HCT116 (cell line): ENCODE measurements at places on chromosomes 1 and 21. TPM values are rescaled to one million over a fixed set of nuclear protein-coding genes. Genes with fewer than 3 reads are reported as not detected.

- peaks cover 76% of the 10 kb centered on the region for H3K4me1 ChIP-seq
- H3K4me3 ChIP-seq = peak overlapping the region; percentile 24
- H3K27me3 ChIP-seq = no peaks in the 10 kb centered on the region
- H3K36me3 ChIP-seq = no peaks in the 10 kb centered on the region
- peak overlapping the region; percentile 87 for H3K27ac ChIP-seq
These were observed 35.7 kb upstream of the ERRFI1 start for GRCh38 chr1:8061673-8062386.

DNA sequence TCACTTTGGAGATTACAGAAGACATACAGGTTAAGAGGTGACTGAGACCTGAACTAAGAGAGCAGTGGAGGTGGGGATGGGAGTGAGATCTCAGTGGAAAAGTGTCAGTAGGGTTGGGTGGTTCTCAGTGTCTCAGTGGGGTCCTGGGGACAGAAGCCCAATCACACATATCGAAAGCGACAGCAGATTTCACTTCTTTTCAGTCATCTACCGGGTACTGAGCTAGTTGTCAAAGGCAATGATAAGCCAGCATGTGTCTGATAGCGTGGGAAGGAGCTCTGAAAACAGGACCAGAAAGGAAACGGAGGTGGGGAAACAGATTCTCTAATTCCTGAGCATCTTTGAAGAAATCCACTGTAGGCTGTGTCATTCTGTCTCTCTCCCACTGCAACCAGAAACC lies 59.5 kb downstream of the RHOU start:
- no peak for DNase-seq
- no peaks in the 10 kb centered on the region for H3K36me3 ChIP-seq
- no peaks in the 10 kb centered on the region for H3K4me1 ChIP-seq
- H3K27ac ChIP-seq = no peak overlapping the region
- H3K4me3 ChIP-seq = no peak overlapping the region

- H3K36me3 ChIP-seq = no peaks in the 10 kb centered on the region
- DNase-seq = no peak
- no peaks in the 10 kb centered on the region for H3K4me1 ChIP-seq
- H3K27me3 ChIP-seq = no peaks in the 10 kb centered on the region
- H3K4me3 ChIP-seq = no peak overlapping the region
- no peak overlapping the region for H3K27ac ChIP-seq
These were observed 35.3 kb downstream of the OPTC start for GRCh38 chr1:203528976-203529835.

- H3K27ac ChIP-seq = no peak overlapping the region
- no peaks in the 10 kb centered on the region for H3K27me3 ChIP-seq
- no peak for DNase-seq
- no peaks in the 10 kb centered on the region for H3K4me1 ChIP-seq
- H3K36me3 ChIP-seq = no peaks in the 10 kb centered on the region
These were observed 413.3 kb upstream of the PTBP2 start for GRCh38 chr1:96308314-96308713.

DNA sequence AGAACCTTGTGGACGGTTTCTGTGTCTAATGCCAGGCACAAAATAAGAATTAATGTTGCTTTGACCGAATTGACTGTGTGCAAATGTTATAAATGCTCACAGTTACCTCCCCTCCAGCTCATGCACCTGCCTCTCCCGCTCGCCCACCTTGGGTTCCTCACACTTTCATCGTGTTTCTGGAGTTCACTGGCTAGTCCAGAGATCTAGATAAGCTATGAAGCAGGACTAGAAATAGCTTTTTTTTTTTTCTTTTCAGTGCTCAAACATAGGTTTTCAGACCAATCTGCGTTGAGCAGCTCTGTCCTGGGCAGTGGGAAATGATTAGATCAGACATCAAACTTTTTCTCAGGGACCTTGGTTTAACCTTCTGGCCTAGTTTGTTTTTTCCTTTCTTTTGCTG lies 11.1 kb downstream of the TENT5C start:
- H3K27ac ChIP-seq = no peak overlapping the region
- no peak overlapping the region for H3K4me3 ChIP-seq
- H3K27me3 ChIP-seq = 0 out of 2 replicates have a peak, but pooled peaks cover 3% of the 10 kb centered on the region
- H3K36me3 ChIP-seq = no peaks in the 10 kb centered on the region
- DNase-seq = no peak

- H3K27me3 ChIP-seq = no peaks in the 10 kb centered on the region
- H3K4me1 ChIP-seq = no peaks in the 10 kb centered on the region
- no peak overlapping the region for H3K4me3 ChIP-seq
- no peak overlapping the region for H3K27ac ChIP-seq
- H3K36me3 ChIP-seq = no peaks in the 10 kb centered on the region
These were observed 54.4 kb downstream of the EVI5 start for GRCh38 chr1:92730476-92730875.

- no peak overlapping the region for H3K4me3 ChIP-seq
- peaks cover 5% of the 10 kb centered on the region; the same call in 1 of the 2 replicates for H3K36me3 ChIP-seq
- no peaks in the 10 kb centered on the region for H3K4me1 ChIP-seq
- no peak overlapping the region for H3K27ac ChIP-seq
These were observed 37.1 kb upstream of the RAP1GAP start for GRCh38 chr1:21706151-21706835.

DNA sequence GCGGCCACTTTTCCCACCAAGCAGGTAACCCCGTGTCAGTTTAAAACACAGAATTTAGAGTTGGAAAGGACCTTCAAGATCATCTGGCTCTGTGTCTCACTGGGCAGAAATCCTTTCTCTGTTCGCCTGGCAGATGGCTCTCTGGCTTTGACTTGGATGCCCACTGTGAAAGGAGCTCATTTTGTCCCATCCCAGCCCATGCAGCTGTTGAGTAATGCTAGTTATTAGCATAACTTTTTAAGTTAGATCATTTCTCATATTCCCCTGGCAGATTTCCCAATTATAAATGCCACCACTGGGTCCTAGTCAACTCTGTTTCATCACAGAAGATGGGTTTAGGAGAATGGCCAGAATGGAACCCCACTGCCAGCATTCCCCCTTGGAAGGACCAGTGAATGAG lies 55.9 kb downstream of the SLC35F3 start:
- no peaks in the 10 kb centered on the region for H3K4me1 ChIP-seq
- no peak overlapping the region for H3K27ac ChIP-seq
- no peak for DNase-seq
- no peaks in the 10 kb centered on the region for H3K36me3 ChIP-seq
- no peak overlapping the region for H3K4me3 ChIP-seq

- H3K27me3 ChIP-seq = no peaks in the 10 kb centered on the region
- H3K4me3 ChIP-seq = no peak overlapping the region
- H3K4me1 ChIP-seq = no peaks in the 10 kb centered on the region
- no peak for DNase-seq
- H3K36me3 ChIP-seq = no peaks in the 10 kb centered on the region
These were observed 321.0 kb downstream of the PLPP3 start for GRCh38 chr1:56258371-56258770.

DNA sequence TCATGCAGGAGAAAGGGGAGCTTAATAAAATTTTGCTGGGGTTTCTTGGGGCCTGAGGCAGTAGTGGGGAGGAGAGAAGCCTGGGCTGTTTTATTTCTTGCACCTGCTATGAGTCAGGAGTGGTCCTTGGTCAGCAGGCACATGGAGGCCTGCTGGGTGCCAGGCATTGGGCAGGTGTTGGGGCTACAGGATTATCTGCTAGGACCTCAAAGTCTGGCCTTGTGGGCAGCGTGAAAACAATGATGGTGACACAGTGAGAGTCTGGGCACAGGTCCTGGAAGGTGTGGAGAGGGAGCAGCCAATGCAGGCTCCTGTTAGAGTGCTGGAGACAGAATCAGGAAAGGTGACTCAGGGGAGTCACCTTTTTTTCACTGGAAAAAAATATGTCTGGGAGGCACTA lies 17.2 kb downstream of the ROR1 start:
- H3K4me1 ChIP-seq = peaks cover 10% of the 10 kb centered on the region
- no peak overlapping the region for H3K27ac ChIP-seq
- no peak for DNase-seq
- no peak overlapping the region for H3K4me3 ChIP-seq
- no peaks in the 10 kb centered on the region for H3K36me3 ChIP-seq

DNA sequence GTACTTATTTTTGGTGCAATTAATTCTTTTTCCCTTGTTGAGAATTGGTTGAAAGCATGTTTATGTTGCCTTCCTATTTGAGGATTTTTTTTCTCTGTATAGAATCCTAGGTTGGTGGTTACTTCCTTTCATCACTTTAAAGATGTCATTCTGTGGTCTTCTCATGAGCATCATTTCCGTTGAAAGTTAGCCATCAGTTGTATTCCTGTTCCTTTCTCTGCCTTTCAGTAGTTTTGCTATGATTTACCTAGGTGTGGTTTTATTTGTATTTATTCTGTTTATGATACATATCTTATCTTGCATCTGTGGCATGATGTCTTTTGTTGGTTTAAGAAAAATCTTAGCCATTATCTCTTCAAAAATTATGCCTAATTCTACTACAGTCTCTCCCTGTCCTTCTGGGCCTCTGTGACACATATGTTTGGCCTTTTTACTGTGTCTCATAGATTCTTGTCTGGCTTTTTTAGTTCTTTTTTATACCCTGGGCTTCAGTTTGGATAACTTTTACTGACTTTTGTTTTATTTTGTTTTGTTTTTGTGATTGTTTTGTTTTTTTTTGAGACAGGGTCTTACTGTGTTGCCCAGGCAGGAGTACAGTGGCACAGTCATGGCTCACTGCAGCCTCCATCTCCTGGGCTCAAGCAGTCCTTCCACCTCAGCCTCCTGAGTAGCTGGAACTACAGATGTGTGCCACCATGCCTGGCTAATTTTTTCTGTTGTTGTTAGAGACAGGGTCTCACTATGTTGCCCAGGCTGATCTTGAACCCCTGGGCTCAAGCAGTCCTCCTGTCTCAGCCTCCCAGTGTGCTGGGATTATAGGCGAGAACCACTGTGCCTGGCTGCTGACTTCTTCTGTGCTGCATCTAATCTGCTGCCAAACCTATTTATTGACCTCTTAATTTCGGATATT lies 24.1 kb downstream of the PTGFRN start:
- no peak for DNase-seq
- H3K27ac ChIP-seq = no peak overlapping the region
- no peak overlapping the region for H3K4me3 ChIP-seq

KLF17 gene
- not detected for total RNA-seq

CAPN9 gene
- not detected for total RNA-seq

CYP4A22 gene
- not detected for total RNA-seq

PRKAA2 gene
- total RNA-seq = 1.6 TPM
